GM23338 (cell line): ENCODE measurements at places on chromosomes 1 and 21. TPM values are rescaled to one million over a fixed set of nuclear protein-coding genes. Genes with fewer than 3 reads are reported as not detected.

Gene F13B
- polyA plus RNA-seq: not detected in 2 replicates

Gene LEFTY2
- 8.3 and 10.2 TPM in 2 replicates for polyA plus RNA-seq

Gene KRTAP10-5
- not detected in 2 replicates for polyA plus RNA-seq

Gene ADORA1
- 0.63 and 1.5 TPM in 2 replicates for polyA plus RNA-seq

Gene CASQ1
- polyA plus RNA-seq: 1.0 and 1.1 TPM in 2 replicates
